Mammary epithelial cell (primary cell): ENCODE measurements at places on chromosomes 3 and 15. TPM values are rescaled to one million over a fixed set of nuclear protein-coding genes. Genes with fewer than 3 reads are reported as not detected.

CSPG4 gene
- 28.5 TPM for total RNA-seq

ARL14 gene
- total RNA-seq, result 0.31 and 0.35 TPM in 2 replicates

RFT1 gene
- total RNA-seq, result 15.2 TPM

KLHL40 gene
- not detected in 2 replicates for total RNA-seq

CHL1 gene
- not detected in 2 replicates for total RNA-seq

NR2E3 gene
- 0.17 TPM for total RNA-seq
